GM12891 (cell line): ENCODE measurements at places on chromosomes 2 and 18.

DNA sequence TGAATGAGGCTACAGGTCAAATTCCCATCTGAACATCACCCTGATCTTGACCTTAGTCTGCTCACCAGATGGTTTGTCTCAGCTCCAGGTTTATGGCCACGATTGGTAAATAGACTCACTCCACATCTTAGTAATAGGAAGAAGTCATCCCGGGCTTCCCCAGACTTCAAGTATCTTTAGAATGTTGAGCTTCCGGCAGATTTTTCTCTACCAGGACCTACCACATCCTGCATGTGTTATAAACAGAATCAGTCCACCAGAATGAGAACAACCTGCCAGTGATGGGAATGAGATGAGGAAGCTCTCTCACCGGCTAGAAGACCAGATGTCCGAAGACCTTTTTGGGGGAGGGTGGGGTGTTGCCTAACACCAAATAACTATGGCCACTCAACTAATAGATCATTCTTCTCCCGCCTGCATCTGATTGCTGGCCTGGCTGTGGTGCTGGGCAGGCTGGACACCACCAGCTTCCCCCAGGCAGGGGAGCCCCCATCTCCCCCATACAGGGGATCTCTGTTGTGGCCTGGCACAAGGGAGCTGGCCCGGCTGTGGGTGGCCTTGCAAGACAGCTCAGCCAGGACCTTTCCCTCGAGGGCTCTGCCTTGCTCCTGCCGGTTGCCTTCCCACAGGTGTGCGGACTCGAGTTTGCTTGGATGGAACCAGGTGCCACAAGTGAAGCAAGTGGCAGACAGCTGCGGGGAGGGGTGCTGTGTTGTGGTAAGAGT lies 88.5 kb downstream of the SH3RF3 start:
- no peak for DNase-seq

GRCh38 chr2:106975641-106976040 lies 89.7 kb upstream of the ST6GAL2 start:
- no peak for DNase-seq

DNA sequence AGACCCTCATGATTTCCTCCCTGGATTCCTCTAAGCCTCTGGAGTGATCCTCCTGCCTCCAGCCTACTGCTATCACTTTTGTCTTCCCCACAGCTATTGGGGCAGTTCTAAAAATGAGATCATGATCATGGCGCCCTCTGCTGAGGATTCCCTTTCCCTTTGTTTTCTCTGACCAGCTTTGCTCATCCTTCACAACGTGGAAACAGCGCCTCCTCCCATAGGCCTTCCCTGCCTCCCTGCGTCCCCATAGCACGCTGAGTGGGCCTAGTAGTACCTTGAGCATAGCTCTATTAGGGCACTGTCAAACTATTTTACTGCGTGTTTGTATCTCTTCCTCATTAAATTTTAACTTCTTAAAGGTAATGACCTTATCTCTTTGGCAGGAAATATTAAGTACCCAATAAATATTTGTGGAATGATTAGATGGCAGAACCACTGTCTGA lies 207.0 kb upstream of the FANCL start:
- no peak for DNase-seq

- DNase-seq = no peak
Observed at GRCh38 chr2:238747557-238747956, 100.3 kb upstream of the TWIST2 start.

- DNase-seq = no peak
Observed at GRCh38 chr2:100524331-100524730, 38.5 kb upstream of the PDCL3 start.

GRCh38 chr2:31382452-31383120 lies 32.0 kb downstream of the XDH start:
- no peak for DNase-seq

DNA sequence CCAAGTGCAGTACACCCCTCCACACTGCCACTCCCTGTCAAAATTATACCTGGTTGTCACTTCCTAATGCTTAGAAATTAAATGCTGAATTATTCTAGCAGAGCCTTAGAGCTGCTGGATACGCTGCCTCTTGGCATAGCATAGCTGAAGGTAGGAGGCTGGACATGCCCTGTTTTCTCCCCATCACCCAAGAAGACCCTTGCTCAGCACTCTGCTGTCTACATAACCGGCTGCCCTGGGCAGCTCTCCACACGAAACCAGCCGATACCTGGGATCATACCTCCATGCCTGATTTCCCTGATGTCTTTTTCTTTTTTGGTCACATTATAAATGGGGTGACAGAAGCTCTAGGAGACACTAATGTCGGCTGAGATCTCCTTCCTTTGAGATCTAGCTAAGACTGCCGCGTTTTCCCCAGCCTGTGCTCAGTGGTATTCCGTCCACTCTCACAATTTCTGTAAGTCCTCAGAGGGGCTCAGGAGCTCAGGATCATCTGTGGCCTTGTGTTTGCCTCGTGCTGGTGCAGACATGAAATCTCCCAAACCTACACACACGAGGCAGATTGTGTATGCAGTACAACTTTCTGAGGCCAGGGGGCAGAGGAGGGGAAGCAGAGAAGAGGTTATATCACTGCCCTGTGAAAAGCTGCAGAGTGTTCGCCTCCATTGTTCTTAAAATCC lies 13.5 kb upstream of the ZAP70 start:
- DNase-seq = no peak

GRCh38 chr2:159153463-159153862 lies 133.0 kb downstream of the WDSUB1 start:
- no peak for DNase-seq

DNA sequence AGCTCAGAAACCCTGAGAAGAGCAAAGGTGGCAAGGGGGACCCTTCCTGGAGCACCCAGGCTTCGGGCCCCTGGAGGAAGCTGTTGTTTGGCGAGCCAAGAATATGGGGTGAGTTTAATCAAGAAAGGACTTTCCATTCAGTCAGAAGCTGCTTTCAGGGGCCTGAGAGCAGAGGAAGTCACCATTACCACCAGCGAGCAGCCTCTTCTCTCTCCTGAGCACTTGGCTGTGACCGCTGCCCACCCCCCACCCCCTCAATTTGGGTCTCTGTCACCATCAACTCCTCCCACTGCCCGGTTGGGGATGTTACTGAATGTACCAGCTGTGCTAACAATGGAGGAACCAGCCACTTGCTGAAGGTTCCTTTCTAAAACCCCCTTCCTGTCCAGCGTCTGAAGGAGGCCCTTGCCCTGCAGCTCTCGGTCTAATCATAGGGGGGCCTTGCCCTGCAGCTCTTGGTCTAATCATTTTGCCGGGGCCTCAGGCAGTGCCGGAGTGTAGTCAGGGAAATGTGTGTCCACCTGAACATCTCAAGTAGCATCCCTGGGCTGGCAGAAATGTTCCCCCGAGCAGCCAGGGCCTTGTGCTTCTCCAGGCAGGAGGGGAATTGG lies 943 bp downstream of the INPP5D start:
- no peak for DNase-seq
